ENCODE measurements at places on chromosomes 2 and 18.
A peak's percentile ranks its signal among the peaks of the same experiment; 100 is the strongest.

- DNase-seq: no peak
Measured at GRCh38 chr2:174399171-174399570, 3.6 kb downstream of the SCRN3 start.

DNA sequence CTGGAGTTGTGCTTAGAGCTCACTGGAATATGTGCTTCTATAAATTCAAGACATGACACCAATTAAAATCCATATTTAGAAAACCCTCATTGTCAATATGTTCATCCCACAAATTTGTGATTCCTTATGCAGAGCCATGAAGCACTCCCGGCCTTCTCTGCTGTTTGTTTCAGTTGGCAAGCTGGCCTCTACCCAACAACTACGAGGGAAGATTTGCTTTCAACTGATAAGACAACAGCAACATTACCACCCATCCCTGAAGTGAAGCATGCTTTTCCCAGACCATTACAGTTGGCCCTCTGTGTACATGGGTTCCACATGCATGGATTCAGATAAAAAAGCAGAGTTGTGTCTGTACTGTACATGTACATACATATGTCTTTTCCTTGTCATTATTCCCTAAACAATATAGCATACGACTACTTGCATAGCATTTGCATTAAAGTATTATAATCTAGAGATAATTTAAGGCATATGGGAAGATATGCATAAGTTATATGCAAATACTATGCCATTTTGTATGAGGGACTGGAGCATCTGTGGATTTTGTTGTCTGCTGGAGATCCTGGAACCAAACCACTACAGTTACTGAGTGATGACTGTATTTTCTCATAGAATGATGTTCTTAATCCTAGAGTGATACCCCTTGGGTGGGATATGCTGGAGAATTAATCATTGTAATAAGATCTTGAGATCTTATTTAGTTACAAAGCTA is 77.6 kb upstream of the MC2R start:
- DNase-seq: no peak

- no peak for DNase-seq
Measured at GRCh38 chr2:69645921-69646320, 2.4 kb upstream of the AAK1 start.

- no peak for DNase-seq
Measured at GRCh38 chr18:44841221-44841620, 160.5 kb downstream of the SETBP1 start.

DNA sequence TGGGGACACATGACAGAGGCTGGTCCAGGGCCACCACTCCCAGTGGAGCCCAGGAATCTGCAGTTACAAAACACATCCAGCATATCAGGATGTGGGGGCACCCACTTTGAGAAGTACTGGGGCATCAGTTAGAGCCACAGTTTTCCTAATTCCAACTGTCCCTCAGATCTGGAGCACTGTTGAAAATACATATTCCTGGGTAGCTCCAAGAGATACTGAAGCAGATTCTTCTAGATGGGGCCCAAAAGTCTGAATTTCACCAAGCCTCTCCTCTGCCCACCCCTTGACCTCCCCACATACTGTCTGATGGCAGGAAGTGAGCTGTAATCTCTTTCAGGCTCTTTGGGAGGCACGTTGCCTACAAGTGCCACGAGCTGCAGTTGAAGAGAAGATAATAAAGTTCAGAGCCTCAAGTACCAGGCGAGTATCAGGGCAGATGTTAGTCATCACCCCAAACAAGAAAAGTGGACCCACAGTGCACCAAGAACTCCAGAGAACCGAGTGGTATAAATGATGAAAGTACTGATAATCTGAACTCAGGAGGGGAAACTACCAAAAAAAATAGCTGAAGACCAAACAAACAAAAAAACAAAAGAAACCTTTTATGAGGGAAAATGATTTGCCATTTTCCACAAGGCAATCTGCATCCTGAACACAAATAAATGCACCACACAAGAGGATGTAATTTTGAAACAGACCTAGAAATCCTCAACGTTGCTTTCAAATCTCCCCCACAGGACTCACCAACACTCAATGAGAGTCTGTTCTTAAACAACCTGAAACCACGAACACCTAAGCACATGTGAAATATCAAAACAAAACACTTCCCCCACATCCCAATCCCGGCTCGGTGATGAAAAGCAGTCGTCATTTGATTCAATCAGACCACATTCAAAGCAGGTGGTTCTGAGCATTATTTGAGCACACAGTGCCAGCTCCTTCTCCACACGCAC is 98.7 kb downstream of the TCF4 start:
- peak; percentile 21 for DNase-seq

DNA sequence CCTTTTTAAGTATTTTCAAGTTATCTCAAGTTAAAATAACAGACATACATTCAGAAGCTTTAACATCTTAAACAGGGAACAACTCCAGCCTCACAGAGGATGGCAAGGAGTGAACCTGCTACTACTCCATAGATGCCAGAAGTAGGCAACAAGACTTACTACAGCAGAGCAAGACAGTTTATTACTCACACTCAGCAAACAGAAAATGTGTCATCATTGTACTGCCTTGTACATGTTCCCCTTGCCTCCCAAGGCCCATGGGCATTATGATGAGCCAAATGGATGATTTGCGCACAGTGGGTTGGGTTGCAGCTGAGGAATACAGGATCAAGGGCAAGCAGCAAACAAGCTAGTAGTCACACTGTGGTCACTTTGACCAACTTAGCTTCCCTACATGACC is 80.6 kb upstream of the VRK2 start:
- no peak for DNase-seq

Measured in KBM-7 (cell line).